Osteocyte (in vitro differentiated cells): ENCODE measurements at places on chromosomes 16 and 17.

DNA sequence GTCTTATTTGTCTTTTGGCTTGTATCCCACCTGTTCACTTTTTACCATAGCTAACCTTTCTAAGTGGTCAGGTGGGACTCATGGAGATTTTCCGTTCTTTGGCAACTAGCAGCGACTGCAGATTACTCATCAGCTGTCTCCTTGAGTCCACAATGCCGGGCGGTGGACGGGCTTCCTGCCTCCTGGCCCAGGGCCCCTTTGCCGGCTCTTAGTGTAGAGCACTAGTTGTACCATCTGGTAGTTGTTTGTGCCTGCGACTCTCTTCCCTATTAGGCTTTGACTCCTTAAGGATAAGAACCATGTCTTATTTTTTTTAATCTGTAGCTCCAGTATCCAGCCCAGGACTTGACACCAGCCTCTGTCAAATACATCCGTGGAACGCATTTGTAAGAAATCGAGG, 399.9 kb downstream of the WWOX start:
- no peak for DNase-seq

DNA sequence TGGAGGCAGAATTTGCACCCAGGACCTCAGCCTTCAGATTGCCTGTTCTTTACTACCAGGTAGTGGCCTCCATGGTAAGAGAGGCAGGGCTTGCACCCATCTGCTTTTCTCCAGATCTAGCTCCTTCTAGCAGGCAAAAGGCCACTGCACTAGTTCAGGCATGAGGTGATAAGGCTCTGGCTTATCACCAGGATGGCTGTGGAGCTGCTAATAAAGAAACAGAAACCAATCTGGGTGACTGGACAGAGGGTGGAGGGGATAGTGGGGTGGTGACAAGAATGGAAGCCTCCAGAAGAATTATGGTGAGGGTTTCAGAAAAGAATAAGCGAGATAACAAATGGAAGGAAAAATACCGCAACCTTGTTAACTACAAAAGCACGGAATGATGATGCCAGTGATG, 15.5 kb upstream of the SUPT4H1 start:
- no peak for DNase-seq

DNA sequence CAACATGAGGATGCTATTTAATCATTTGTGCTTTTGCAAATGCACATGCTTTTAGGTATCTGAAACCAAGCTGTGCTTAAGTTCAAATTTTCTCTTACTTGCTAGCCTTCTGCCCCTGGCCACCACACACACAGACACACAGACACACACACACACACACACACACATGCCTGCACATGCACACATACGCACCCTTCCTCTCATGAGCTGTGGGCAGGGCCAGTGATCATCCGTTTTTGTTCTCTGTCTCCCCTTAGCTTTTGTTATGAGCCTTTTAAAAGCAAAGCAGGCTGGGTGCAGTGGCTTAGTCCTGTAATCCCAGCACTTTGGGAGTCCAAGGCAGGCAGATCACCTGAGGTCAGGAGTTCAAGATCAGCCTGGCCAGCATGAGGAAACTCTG, 34.2 kb downstream of the CD300LF start:
- no peak for DNase-seq

DNA sequence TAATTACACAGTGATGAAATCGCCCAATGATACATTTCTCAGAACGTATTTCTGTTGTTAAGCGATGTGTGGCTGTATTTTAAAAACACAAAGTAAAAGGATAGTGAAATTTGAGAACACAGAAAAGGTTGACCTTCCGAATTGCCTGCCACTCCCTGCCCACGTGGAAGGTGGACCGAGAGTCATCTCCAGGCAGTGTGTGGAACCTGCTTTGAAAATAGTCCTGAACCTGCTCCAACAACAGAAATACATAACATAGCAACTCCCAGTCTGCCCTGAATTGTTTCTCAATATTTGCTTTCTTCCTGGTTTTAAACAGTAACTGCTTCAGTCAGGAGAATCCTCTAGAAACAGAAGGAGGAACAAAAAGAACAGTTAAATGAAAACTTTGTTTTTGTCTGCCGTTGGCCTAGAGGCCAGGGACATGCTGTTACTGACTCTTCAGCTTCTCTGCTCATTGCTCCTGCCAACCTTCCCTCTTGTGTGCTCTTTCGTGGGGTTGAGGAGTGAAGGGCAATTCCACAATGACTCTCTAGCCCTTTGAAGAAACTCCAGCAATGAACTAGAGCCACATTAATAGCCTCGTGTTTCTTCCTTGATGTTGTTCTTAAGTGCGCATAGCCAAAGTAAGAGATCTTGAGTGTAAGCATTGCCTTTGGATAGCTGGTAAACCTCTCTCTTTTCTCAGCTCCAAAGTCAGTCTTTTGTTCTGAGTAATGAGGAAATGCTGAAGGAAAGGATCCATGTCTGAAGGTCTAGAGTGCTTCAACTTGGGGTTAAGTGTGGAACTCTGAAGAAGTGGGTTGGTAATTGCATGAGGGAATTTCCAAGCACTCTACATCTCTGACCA, 452.5 kb upstream of the CCL2 start:
- no peak for DNase-seq

DNA sequence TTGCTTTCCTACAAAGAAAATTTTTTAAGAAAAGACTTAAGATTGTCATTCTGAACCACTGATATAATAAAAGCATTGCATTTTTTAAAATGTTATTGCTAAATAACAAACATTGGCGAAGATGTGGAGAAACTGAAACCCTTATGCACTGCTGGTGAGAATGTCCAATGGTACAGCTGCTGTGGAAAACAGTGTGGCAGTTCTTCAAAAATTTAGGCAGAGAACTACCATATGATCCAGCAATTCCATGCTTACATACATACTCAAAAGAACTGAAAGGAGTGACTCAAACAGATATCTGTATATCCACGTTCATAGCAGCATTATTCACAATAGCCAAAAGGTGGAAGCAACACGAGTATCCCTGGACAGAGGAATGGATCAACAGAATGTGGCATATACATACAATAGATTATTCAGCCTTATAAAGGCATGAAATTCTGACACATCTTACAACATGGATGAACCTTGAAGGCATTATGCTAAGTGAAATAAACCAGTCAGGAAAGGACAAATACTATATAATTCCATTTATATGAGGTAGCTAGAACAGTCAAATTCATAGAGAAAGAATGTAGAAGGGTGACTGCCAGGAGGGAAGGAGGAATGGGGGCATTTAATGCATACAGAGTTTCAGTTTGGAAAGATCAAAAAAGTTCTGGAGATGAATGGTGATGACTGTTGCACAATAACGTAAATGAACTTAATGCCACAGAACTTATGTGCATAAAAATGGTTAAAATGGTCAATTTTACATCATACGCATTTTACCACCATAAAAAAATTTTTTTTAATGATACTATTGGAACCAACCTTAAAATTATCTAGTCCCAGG, 92.1 kb downstream of the CACNG1 start:
- no peak for DNase-seq

GRCh38 chr17:4584917-4585637, 748 bp downstream of the SMTNL2 start:
- peak; percentile 80 for DNase-seq

- DNase-seq, result peak; percentile 89
Observed at GRCh38 chr16:66603537-66604375, 748 bp upstream of the CMTM3 start.

GRCh38 chr17:66441101-66441661, 138.8 kb downstream of the PRKCA start:
- no peak for DNase-seq

- DNase-seq, result no peak
Observed at GRCh38 chr17:48843187-48843900, 12.5 kb downstream of the CALCOCO2 start.

GRCh38 chr17:15952916-15953790, 8.2 kb downstream of the ADORA2B start:
- no peak for DNase-seq

DNA sequence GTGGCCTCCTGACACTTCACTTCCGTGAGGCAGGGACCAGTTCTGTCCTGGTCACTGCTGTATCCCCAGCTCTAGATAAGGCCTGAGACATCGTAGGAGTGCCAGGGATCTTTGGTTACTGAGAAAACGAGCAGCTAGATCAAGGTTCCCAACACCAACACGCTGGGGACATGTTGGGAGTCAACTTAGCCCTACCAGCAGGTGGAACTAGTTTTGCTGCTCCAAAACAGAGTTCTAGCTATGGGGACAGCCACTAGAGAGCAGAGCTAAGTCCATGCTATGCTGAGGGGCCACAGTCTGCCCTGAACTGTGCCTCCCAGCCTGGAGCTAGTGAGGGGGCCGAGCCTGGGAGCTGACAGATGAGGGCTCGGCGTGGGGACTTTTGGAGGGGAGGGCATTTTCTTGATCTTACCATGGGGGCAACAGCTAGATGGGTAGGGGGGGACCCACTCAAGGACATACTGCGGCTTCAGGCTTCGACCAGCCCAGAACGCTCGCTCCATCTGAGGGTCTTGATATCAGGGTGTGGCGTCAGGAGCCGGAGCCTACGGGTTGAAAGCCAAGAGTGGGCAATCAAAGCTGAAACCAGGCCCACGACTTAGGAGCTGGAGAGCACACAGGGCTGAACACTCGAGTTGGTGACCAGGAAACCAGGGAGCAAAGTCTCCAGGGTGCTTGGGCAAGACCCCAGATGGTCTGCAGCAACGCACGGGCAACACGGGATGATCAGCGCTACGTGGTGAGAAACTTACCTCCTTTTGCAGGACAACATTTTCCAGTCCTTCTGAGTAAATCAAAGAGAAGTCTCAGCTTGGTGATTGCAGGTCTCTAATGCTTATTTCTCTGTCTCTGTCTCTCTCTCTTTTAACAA, 13.4 kb downstream of the SNX20 start:
- DNase-seq, result no peak

GRCh38 chr16:3881499-3881990, 1.0 kb upstream of the CREBBP start:
- no peak for DNase-seq

GRCh38 chr17:34974179-34974578, 6.1 kb upstream of the LIG3 start:
- no peak for DNase-seq

DNA sequence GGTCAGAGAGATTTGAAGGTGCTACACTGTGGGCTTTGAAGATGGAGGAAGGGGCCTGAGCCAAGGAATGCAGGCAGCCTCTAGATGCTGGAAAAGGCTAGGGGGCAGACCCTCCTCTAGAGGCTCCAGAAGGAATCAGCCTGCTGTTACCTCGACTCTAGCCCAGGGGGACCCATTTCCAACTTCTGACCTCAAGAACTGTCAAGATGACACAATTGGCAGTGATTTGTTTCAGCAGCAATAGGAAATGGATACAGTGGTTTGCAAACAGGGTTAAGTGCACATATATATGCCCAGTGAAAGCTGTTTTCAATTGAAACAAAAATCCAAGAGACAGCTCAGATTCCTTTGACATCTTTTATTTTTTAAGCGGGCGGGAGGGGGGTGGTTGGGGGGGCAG, 3.7 kb upstream of the ZDHHC1 start:
- DNase-seq, result no peak

DNA sequence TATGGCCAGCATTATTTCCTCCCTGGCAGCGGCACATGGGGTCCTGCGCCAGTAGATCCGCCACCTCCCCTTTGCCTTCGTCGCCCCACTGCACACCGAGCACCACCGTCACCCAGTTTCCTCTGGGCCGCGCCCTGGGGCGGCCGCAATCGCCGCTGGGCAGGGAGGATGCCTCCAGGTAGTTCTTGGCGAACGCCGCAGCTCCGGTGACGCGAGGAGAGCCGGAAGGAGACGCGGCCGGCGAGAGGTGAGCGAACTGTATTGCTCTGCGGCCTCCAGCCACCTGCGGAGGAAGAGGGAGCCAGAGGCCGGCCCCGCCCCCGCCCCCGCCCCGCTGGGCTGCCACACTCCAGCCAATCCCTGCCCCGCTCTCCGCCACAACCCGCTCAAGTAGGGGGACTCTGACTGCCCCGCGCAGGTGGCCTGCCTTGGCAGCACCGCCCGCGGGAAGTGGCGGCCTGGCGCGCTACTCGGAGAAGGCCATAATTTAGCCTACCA, 11.8 kb upstream of the SLFN13 start:
- no peak for DNase-seq

GRCh38 chr16:34803683-34804416, 1344.4 kb downstream of the TP53TG3F start:
- peak; percentile 86 for DNase-seq
